ENCODE measurements at places on chromosomes 5 and 9.

GRCh38 chr9:24912767-24913166 lies 367.1 kb upstream of the IZUMO3 start:
- DNase-seq: no peak

DNA sequence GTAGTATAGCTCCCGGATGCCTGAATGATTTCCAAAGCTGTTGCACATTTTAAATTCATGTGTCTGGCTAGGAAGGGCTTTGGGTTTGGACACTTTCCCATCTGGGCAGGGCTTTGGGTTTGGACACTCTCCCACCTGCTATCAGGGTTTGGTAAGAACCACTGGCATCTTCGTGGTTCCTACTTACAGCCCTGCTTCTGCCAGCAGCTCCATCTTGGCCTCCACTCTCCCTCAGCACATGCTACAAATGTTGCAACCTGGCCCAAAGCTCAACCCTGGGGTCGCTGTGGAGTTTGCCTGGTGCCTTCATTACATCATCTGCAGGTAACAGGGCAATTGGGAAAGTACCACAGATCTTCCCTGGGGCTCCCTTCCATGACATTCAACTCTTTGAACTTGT lies 3.5 kb downstream of the TMCO6 start:
- DNase-seq: no peak

- DNase-seq: no peak
Measured at GRCh38 chr9:34653151-34654072, 1.4 kb downstream of the IL11RA start.

DNA sequence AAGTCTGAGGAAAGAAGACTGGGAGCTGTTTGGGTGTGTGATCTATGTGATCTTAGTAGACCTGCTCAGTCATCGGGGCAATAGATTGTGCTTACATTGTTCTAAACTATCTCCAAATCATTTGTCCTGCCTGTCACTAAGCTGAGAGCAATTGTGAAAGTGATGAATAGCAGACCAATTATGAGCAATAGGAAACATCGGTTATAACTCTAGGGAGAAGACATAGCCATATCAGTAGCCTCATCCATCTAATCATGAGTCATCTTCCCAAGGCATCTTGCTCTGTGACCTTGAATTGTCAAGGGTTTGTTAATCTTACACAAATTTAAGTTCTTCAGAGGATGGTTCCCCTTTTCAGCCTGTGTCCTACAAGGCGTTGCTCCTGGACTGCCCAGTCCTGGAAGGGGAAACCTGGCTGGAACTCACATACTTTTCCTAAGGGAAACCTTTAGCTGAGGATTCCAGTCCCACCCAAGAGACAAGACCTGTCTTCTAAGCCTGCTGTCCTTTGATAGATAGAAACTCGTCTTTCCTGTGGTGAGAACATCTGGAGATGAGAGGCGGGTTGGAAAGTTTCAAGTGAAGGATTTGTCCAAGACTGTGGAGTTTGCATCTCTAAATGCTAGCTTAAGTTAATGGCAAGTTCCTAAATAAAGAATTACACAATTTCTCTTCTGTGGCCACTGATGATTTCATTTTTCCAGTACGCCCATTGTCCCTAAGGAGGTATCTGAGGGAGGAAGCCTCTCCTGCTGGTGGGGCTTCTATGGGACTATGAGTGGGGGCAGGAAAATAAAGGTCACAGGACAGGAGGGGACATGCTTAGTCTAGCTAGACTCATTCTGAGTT lies 53.9 kb upstream of the TRIM32 start:
- no peak for DNase-seq

DNA sequence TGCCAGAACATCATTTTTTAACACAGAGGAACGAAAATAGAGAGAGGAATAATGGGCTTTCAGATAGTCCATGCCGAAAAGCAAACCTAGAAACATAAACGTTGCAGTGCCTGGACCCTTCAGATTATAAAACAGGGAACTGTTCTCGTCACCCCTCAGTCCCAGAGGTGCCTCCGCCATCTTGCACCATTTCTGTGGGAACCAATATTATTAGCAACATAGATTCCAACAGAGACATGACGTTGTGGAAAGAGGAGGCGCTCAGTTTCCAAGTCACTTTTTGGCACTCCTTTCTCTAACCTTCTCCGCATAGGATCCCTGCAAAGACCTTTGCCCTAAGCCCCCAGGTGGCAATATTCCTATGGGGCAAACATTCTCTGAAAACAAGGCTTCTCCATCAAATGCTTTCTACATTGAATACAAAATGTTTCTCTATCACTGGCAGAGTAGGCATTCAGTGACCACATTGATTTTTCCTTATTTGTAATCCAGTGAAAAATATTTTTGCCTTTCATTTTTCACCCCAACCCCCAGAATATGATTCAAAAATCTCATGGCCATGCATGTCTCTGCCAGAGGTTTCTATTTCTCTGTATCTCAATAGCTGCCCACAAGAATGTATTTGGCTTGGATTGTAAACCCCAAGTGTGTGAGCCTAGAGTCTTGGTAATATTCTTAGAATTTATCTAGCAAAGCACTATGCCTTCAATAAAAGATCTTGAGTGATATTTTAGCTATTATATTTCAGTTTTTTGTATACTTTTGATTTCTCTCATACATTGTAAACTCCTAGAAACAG lies 500.8 kb upstream of the WWC1 start:
- DNase-seq: no peak
